A172 (cell line): ENCODE measurements at places on chromosomes 5 and 9.

GRCh38 chr9:109311731-109312130, 9.1 kb downstream of the EPB41L4B start:
- DNase-seq = no peak

DNA sequence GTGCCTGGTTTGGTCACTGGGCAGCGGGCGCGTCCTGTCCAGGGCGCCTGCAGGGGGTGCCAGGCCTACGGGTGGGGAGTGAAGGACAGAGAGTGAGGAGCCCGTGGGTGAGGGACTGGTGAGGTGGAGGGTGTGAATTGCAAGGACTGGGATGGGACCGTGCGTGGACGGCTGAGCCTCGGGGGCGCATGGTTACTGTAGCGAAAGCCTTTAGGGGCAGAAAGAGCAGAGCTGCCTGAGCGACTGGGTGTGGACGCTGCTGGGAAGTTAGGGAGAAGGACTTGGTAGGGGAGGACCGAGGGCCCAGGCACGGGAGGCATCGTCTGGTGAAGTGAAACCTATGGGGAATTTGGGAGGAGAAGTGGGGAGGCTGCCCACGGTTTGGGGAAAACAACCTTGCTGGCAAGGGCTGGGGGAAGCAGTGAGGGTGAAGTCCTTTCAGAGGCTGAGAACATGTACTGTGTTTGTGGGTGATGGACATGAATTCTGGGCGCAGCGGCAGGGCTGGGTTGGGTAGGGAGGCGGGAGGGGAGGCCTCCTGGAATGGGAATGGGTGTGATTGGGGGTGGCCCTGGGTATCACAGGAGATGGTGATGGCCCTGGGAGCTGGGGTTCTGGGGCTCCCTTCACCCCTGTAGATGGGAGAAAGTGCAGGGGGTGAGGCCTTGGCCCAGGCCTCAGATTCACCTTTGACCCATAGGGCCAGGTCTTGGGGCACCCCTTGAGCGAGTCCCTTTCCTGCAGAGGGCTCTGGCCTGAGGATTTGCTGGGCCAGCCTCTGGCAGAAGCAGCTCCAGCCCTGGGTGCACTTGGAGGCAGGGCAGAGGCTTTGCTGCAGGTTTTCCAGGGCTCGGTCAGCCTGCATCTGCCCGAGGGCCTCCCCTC, 1.7 kb upstream of the TOR4A start:
- DNase-seq = no peak

- no peak for DNase-seq
These were observed 7.2 kb upstream of the LIFR start for GRCh38 chr5:38563624-38564023.

DNA sequence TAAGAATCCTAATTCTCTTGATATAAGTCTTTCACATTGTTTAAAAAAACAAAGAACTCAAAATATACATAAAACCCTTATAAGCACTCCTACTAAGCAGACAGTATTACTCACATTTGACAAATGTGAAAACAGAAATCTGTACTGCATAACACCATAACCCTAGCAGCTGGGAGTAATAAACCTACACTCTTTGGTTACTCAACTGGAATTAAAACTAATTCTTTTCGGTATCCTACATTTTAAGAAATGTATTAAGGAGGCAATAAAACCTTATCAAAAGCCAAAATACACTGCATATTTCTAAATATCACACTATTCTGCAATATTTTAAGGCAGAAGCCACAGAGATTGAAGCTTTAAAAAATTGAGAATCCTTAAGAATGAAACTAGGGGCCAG, 6.8 kb downstream of the AUH start:
- DNase-seq = no peak
